Ovary (tissue), 10 donors: ENCODE measurements at places on chromosomes 11 and 22.

DNA sequence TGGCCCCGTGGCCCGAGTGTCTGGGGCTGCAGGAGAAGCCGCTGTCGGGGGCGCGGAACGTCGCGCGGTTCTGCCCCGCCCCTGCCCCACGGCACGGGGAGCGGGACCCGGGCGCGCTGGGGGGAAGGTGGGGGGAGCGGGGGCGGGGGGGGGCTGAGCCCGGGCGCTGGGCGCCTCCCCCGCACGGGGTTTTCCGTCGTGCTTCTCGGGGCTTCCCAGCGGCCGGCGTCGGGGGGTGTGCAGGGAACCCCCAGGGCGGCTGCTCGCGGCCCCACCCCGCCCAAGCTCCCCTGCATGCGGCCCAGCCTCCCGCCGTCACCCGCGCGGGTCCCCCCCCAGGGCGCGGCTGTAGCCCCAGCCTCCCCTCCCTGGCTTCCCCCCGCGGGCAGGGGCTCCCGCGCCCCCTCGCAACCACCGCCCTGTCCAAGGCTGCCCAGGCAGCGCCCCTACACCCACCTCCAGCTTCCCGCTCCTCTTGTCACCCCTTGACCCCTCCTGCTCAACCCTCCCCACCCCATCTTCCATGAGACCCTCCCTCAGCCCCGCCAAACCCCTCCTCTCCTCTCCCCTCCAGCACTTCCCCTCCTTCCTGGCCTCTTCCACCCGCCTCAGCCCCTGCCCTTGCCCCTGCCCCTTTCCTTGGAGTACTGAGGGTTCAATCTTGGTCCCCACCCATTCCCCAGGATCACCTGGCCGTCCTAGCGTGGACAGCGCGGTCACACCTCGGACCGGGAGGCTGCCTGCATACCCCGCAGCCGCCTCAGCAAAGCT, 1.7 kb downstream of the IL17REL start:
- DNase-seq, result no peak

- DNase-seq, result no peak
Measured at GRCh38 chr11:105032495-105032894, 2.4 kb downstream of the CASP1 start.

- no peak for DNase-seq
Measured at GRCh38 chr11:130804306-130805076, 111.8 kb downstream of the SNX19 start.

DNA sequence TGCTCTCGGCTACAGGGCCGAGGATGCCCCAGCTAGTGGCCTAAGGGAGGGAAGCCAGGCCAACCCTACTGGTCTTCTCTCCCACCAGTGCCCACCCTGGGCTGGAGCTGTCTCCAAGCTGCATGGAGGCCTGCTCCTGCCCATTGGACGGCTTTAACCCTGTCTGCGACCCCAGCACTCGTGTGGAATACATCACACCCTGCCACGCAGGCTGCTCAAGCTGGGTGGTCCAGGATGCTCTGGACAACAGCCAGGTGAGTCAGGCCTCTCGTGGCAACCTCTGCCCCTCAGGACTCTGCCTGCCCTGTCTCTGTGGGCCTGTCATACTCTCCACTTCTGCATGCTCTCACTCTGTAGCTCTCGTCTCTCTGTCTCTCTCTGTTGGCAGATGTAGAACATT, 44.1 kb upstream of the TPBGL start:
- DNase-seq, result no peak

GRCh38 chr11:15730263-15730994, 615.7 kb downstream of the INSC start:
- no peak for DNase-seq

DNA sequence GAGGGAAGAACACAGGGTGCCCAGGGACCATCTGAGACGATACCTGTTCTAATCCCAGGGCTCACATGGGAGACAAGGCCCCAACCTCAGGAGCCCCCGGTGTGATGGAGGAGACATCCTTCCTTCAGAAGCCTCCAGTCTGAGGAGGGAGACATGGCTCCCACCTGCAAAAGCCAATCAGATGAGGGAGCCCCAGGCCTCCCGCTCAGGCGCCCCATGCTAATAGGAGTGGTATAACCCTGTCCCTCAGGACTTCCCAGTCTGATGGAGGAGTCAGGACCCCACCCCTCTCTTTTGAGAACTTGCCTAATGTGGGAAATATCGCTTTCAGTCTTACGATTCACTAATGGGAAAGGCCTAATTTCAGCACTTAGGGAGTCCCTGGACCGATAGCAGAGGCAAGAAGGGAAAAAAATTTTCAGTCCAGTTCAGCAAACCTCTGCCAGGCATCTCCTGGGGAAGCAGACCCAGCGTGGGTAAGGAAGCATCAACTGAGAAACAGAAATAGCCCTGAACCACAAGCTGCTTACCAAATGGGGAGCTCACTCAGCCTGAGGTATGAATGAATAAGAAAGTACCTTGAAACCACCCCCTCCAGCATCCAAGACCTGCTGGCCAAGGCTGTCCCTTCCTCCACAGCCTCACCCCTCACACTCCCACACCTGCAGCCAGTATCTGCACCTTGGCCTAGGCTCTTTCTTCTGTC, 5.9 kb downstream of the ARRB1 start:
- DNase-seq, result no peak

DNA sequence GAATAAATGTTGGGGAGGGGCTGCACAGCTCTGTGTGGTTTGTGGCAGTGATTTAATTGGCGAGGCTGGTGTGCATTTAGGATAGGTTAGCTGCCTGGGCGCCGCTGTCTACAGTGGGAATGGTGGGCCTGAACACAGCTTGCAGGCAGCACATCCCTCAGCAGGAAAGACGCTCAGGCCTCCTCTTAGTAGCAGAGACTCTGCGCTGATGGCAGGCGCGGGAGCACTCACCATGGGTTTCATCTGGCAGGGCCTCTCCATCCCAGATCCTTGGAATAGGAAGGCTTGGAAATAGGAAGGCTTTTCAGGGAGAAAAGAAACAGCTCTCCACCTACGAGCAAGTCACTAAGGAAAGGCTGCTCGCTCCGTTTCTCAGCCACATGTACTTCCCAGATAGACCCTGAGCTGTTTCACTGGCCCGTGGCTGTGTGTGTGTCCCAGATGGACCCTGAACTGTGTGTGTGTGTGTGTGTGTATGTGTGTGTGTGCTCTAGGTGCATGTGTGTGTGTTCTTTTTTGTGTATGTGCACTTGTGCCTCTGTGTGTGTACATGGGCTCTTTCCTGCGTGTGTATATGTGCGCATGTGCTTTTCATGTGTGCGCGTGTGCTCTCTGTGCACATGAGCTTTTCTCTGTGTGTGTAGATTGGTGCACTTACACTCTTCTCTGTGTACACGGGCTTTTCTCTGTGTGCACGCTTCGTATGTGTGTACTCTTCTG, 144.0 kb downstream of the TBC1D22A start:
- DNase-seq, result no peak

DNA sequence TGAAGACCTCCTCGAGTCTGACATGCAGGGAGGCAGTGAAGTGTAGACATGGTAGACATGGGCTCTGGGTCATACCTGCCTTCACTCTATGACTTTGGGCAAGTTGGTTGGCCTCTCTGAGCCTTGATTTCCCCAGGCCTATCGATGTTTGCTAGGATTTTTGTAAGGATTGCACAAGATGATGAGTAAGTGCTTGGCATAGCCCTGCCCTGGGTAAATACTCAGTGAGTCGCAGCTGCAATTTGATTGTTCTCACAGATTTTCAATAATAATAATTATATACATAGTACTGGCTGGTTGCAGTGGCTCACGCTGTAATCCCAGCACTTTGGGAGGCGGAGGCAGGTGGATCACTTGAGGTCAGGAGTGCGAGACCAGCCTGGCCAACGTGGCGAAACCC, 18.1 kb downstream of the MCM5 start:
- no peak for DNase-seq

- DNase-seq, result no peak
Measured at GRCh38 chr11:35681163-35681767, 18.7 kb downstream of the TRIM44 start.

DNA sequence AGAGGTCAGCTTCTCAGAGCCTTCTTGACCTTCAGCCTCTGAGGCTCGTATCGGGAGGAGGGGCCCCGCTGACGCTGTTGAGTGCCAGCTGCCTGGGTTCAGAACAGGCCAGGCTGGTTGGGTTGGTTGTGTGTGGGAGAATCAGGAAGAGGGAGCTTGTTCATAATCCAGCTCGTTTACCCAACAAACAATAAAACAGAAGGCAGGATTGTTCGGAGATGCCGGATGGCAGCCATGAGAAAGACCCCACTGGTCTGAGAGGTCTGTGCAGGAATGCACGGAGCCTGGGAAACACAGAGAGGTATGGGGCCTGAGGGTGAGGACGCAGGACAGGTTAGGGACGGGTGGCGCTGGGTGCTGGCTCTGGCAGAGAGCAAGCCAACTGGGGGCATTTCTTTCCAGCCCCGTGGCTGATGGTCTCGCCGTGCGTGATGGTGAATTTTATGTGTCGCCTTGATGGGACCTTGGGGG, 31.6 kb upstream of the SHANK2 start:
- no peak for DNase-seq

DNA sequence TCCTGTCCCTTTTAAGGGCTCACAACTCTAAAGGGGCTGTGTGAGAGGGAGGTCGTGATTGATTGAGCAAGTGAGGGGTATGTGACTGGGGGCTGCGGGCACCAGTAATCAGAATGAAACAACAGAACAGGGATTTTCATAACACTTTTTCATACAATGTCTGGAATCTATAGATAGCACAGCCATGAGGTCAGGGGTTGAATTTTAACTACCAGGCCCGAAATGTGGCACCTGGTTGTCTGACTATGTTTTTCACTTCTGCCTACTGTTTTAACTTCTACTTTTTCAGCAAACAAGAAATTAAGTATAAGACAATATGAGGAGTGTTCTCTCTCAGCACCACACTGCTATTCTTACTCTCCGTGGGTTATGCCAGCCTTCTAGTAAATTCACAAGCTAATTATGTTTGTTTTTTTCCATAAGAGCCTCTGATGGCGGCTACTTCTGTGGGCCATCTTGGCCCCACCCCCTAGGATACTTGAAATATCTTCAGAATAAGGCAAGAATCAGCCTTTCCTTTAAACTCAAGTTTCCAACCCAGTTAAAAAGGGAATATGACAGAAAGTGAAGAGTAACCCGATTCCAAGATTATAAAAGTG, 552.8 kb upstream of the CHORDC1 start:
- no peak for DNase-seq

- no peak for DNase-seq
Measured at GRCh38 chr11:13303668-13304649, 26.4 kb downstream of the BMAL1 start.

DNA sequence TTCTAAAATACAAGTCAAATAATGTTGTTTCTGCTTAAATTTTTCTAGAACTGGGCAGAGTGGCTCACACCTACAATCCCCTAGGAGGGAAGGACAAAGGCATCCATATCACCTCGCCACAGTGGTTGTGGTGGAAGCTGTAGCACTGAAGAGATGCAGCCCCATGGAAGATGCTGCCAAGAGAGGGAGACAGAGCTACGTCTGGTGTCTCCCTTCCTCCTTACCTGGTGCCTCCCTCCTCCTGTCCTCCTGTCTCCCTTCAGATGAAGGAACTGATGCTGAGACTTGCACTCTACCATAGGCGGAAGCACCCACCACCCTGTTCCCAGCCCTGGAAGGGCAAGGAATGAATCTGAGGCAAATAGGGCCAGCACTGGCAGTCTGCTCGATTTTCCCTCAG, 22.3 kb downstream of the MMP27 start:
- no peak for DNase-seq

GRCh38 chr11:133896028-133896427, 50.7 kb upstream of the SPATA19 start:
- DNase-seq, result no peak

- DNase-seq, result no peak
Measured at GRCh38 chr11:16080688-16081381, 275.5 kb downstream of the SOX6 start.

- DNase-seq, result no peak
Measured at GRCh38 chr22:27625769-27626674, 175.5 kb downstream of the MN1 start.

DNA sequence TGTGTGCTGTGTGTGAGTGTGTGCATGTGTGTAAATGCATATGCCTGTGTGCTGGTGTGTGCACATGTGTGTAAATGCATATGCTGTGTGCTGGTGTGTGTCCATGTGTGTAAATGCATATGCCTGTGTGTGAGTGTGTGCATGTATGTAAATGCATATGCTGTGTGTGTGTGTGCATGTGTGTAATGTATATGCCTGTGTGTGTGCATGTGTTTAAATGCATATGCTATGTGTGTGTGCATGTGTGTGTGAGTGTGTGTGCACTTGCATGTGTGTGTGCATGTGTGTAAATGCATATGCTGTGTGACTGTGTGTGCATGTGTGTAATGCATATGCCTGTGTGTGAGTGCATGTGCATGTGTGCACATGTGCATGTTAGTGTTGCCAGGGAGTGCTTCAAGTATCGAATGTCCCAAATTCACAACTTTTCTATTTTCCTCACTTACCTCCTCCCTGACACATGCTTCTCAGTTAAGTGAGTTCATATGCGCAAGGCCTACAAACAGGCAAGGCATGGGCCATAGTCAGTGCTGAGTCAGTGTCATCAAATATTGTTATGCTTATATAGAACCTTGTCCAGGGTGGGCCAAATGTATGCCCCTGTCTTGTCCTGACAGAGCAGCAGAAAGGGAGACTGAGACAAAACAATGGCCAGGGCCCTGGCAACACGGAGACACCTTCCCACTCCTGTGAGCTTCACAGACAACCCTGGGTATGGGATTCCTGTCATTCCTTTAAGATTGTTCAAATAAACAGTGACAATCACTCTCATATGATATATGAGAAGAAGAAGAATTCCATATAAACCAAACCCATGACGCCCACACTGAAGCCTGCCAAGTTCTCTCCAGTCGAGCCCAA, 38.6 kb downstream of the GGTLC2 start:
- DNase-seq, result no peak

GRCh38 chr11:111446404-111447111, 65.6 kb downstream of the BTG4 start:
- DNase-seq, result peak; percentile 74

DNA sequence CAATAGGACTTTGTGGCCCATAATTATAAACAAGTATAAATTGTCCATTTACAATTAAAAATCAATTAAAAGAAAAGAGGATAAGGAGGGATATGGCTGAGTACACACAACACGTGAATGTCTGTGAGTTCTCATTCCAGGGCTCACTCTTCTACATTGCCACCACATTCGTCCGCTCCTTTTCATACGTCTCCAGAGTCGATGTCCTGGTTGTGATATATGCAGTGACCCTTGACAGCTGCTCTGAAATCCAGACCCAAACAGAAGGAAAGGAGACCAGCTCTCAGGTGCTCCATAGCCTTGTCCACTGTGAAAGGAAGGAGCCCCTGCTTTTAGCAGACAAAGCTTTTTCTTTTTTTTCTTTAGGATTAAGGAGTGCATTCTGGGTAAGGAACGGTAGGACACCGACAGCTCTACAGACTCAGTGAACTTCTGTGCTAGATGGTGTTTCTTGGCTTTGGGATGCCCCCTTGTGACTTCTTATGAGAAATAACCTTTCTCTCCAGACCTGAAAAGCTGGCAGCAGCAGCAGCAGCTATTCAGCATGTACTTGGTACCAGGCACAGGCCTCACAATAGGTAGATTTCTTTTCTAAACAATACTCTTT, 19.7 kb upstream of the DNAJB13 start:
- DNase-seq, result no peak
